ENCODE measurements at places on chromosomes 5 and 9.

- no peak for DNase-seq
Observed at GRCh38 chr5:174599992-174600391, 124.4 kb upstream of the MSX2 start.

- DNase-seq, result no peak
Observed at GRCh38 chr5:14364096-14364495, 217.5 kb upstream of the OTULINL start.

GRCh38 chr9:100819980-100820379 lies 208.5 kb upstream of the PLPPR1 start:
- DNase-seq, result no peak

GRCh38 chr9:78366827-78367226 lies 69.9 kb downstream of the PSAT1 start:
- no peak for DNase-seq

GRCh38 chr5:118551031-118551430 lies 437.3 kb downstream of the DTWD2 start:
- no peak for DNase-seq

GRCh38 chr9:10168241-10168640 lies 444.6 kb downstream of the PTPRD start:
- DNase-seq, result no peak

GRCh38 chr9:109518621-109519335 lies 20.7 kb upstream of the PTPN3 start:
- no peak for DNase-seq

DNA sequence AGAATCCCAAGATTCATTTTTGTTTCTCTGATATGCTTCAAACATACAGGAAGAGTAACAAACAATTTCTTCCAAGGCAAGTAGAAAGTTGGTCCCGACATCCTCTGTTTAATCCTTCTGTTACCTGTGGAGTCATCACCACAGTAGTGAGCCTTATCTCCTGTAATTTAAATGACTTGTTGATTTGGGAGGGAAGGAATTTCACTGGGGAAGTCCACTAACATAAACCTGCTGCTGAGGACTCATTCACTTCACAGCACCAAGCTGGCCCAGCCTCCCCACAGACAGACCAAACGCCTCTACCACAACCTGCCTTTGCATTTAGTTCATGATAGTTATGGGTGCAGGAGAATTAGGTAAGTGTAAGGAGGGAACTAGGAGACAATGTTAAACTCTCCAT lies 63.2 kb downstream of the PRKACG start:
- DNase-seq, result no peak

DNA sequence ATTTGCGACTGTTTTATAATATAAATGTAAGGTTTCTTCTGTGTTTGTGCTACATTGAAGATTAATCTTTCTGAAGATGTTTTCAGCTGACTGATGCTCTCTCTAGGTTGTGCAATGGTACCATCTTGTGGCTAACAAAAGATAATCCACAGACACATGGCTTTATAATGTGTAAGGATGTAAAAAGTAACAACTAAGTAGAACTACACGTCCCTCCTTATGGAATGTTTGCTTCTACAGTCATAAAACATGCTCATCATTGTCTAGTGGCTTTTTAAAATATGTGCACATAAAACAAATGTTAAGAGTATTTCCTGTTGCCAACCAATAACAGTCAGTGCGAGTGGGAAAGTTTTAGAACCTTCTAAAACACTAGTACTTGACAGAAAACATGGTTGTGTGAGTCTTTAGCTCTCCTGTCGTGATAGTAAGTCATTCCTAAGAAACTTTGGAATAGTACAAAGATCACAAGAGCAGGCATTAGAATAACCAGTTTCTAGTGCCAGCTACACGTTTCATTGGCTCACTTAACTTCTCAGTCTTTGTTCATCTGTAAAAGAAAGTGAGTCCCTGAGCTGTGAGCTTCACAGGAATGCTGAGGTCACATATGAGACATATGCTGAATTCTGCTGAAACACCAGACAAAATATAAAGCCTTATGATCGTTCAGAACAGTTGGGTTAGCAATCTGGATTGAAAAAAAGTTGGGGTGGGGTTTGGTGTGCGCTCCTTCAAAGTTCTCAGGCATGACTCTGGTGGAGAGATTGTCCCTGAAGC lies 75.7 kb upstream of the GLIS3 start:
- DNase-seq, result peak; percentile 45

DNA sequence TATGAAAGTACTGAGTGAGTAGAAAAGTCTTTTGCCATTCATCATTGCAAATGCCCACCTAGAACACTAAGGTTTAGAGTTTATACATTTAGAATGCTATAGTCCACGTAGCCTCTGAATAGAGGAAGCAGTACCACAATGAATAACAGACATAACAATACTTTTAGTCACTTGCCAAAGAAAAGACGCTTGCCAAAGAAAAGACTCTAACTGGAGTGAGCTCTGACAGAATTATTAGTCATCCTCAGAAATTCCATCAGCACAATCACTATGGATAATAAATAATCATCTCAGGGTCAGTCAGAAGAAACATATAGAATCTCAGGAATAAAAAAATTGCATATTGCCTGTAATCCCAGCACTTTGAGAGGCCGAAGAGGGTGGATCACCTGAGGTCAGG lies 168.5 kb upstream of the TARS1 start:
- DNase-seq, result peak; percentile 94

- no peak for DNase-seq
Observed at GRCh38 chr9:84894859-84895258, 225.3 kb downstream of the NTRK2 start.

- no peak for DNase-seq
Observed at GRCh38 chr5:138625134-138625533, 49.9 kb upstream of the HSPA9 start.

- no peak for DNase-seq
Observed at GRCh38 chr5:12703254-12703653, 799.0 kb upstream of the CTNND2 start.
